Left cardiac atrium (tissue), 4 donors: ENCODE measurements at places on chromosomes 4 and X. TPM values are rescaled to one million over a fixed set of nuclear protein-coding genes. Genes with fewer than 3 reads are reported as not detected.

GRCh38 chrX:40651620-40652223 is 4.4 kb upstream of the CXorf38 start:
- peak; percentile 66 for DNase-seq

GRCh38 chr4:73251384-73251783 is 7.2 kb downstream of the ANKRD17 start:
- no peak for DNase-seq

- no peak for DNase-seq
Measured at GRCh38 chrX:41457613-41458192, 10.6 kb downstream of the NYX start.

DNA sequence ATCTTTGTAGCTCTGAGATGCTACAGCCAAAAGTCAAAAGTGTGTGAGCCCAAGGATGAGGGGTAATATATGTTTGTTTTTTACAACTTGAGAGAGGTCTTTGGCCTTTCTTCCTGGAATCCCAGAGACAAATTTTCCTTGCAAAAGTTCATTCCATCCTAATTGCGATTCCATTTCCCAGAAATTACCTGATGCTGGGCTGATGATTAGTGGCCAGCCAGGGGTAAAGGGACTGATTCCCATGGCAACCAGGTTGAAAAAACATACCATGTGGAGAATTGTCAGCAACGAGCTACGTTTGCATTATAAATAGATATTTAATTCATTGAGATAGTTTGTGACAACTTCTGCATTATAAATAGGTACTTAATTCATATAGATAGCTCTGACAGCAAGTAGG is 17.8 kb downstream of the IGSF1 start:
- DNase-seq = no peak

DNA sequence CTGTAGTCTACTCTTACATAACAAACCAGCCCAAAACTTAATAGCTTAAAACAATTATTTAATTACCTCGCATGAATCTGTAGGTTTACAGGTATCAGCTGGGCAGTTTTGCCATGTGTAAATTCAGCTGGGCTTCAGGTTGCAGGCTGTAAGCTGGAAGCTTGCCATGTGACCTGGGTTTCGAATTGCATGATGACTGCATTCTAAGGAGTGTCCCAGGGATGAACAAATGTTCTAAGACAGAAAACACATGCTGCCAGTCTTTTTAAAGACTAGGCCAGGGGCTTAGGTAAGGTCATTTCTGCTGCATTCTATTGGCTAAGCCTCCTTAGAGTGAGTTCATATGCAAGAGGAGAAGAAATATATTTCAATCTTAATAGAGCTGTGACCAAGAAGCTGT is 44.8 kb downstream of the GRIA2 start:
- DNase-seq = no peak

GRCh38 chr4:116343809-116344208 is 741.6 kb downstream of the TRAM1L1 start:
- no peak for DNase-seq

DNA sequence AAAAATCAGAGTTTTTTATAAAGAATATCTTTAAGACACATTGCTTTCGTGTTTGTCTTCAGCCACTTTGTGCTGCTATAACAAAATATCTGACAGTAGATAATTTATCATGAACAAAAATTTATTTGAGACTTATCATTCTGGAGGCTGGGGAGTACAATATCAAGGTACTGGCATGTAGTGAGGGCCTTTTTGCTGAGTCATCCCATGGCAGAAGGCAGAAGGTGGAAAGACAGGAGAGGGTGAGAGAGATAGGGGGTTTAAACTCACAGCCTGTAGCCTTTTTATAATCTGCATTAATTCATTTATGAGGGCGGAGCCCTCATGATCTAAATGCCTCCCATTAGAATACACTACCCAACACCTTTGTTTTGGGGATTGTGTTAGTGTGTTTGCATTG is 431.2 kb upstream of the FAM47C start:
- no peak for DNase-seq

DNA sequence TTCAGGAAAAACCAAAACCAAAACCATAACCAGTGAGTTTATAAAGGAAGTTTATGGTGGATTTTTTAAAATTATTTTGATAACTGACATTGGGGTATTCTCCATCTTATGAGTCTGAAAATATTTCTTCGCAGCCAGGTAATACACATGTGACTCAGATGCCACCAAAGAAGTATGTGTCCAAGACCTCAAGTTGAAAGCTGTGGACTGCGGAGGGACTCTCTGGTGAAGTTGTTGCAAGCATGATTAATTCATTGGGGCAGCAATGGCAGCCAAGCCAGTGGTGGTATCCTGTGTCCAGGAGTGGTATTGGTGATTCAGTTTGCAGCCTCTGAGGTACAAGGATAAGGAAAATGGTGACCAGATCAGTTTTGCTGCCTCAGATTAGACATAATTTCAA is 14.0 kb upstream of the ADH5 start:
- DNase-seq = no peak

DNA sequence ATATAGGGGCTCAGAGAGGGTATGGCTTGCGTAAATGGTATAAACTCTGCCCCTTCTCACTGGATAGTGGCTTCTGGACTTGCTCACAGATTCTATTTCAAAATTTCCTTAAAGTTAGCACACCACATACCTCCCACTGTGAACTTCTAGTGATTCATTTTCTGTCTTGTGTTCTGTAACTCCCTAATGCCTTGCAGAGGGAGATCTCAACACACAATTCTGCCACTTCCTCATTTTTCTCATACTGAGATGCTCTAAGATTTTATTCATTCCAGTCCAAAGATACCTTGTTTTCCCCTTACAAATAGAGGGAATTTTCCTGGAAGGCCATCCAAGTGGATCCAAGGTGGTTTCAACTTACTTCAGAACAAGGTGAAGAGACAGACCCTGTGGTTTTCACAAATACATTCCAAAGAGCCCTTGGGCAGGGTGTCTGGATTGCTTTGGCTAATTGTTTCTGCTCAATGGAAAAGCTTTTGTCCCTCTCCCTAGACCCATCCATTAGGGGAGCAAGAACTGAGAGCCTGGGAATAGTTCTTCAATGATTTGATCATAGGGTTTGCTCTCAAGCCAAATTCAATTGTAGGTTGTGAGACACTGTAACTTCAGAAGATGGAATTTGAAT is 52.1 kb upstream of the CAPN6 start:
- DNase-seq = no peak

- DNase-seq = no peak
Measured at GRCh38 chr4:74376888-74377483, 12.0 kb downstream of the EREG start.

DNA sequence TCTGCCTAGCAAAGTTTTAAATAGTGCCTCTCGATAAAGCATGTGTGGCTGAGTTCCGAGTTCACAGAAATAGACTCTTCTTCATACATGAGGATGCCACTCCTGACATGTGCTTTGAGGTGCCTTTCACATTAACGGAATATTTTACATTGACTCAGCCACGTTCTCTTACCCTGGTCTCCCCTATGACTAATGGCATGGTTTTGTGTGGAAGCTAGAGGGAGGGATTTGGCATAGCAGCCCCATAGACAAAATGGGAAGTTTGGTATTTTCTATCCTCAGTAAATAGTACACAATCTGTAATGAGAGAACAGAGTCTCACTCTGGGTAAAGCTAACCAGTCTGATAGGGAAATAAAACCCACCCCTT is 68.9 kb downstream of the PCDH19 start:
- DNase-seq = no peak

DNA sequence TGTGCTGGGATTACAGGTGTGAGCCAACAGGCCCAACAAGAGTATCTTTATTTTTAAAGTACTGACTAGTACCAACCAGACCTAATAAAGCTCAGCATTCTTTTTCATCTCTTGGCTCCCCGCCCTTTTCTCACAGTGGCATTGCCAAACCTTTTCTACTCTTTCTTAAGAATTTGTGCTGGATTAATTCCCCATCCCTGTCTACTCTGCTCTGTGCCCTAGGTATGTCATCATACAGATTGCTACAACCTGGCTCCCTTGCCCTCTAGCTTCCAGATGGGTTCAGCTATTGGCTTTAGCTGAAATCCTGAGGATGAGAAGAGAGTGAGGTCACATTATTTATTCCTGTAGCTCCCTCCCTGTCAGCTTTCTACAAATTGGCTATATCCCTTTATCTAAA is 34.9 kb upstream of the CCNI start:
- DNase-seq = no peak

DNA sequence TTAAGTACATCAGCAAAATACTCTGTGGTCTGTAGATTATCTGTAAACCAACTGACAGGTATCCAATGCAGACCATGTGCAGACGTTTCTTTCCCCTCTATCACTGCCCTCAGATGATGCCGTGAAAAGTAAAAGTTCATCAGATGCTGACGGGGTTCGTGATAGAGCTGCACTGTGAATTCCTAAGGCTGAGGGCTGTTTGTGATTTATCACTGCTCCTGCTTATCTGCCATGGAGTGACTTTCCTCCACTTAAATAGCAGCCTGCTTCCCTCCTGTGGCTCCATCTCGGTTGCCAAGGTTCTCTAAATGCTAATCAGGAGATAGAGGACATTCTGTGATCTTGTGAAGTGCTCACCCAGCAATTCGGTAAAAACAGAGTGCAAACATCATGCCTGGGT is 89.3 kb upstream of the SRD5A3 start:
- DNase-seq = no peak

- no peak for DNase-seq
Measured at GRCh38 chr4:56128213-56128612, 179.5 kb downstream of the CEP135 start.

DUX4 gene
- not detected for total RNA-seq

NEUROG2 gene
- not detected for total RNA-seq

GLRA3 gene
- total RNA-seq = not detected

MAGEA10 gene
- total RNA-seq = not detected

JCHAIN gene
- 12.0 TPM for total RNA-seq
